ENCODE measurements at places on chromosomes 11 and 22. TPM values are rescaled to one million over a fixed set of nuclear protein-coding genes. Genes with fewer than 3 reads are reported as not detected.

The MRGPRE gene
- not detected for total RNA-seq

The P2RY6 gene
- 0.78 TPM for total RNA-seq

The ARHGAP42 gene
- 13.9 TPM for total RNA-seq

GRCh38 chr11:60790726-60791125 lies 5.6 kb downstream of the MS4A10 start:
- H3K27ac ChIP-seq, result no peak overlapping the region
- H3K36me3 ChIP-seq, result no peaks in the 10 kb centered on the region
- no peak for DNase-seq
- no peaks in the 10 kb centered on the region for H3K4me1 ChIP-seq

- H3K36me3 ChIP-seq, result no peaks in the 10 kb centered on the region
- H3K4me3 ChIP-seq, result peak overlapping the region; percentile 5
- peak overlapping the region; percentile 12 for H3K27ac ChIP-seq
- no peaks in the 10 kb centered on the region for H3K27me3 ChIP-seq
- DNase-seq, result peak; percentile 5
Measured at GRCh38 chr11:77082838-77083565, 16.2 kb downstream of the CAPN5 start.

DNA sequence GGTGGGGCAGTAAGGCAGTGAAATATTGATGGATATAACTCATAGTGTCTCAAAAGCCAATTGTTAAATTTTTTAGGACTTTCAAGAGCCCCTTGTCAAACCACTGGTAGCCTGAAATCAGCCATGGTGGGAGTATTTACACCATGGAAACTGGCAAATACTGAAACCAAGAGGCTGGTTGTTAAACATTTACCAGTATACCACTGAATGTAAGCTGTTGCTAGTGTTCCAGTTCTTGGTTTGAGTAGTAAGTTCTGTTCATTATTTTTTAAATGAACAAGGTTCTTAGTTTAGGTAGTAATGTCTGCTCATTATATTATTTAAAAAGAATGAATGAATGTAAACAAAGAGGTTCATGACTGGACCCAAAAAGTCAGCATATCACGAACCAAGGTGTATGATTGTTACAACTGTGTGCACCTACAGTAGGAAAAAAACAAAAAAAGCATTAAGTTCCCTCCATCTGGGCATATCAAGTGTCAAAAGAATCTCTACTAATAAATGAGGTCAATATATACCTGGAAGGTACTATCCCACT lies 4.5 kb upstream of the EIF3F start:
- peaks cover 5% of the 10 kb centered on the region for H3K4me1 ChIP-seq
- no peaks in the 10 kb centered on the region for H3K27me3 ChIP-seq
- no peak overlapping the region for H3K4me3 ChIP-seq
- H3K36me3 ChIP-seq, result no peaks in the 10 kb centered on the region
- H3K27ac ChIP-seq, result no peak overlapping the region

DNA sequence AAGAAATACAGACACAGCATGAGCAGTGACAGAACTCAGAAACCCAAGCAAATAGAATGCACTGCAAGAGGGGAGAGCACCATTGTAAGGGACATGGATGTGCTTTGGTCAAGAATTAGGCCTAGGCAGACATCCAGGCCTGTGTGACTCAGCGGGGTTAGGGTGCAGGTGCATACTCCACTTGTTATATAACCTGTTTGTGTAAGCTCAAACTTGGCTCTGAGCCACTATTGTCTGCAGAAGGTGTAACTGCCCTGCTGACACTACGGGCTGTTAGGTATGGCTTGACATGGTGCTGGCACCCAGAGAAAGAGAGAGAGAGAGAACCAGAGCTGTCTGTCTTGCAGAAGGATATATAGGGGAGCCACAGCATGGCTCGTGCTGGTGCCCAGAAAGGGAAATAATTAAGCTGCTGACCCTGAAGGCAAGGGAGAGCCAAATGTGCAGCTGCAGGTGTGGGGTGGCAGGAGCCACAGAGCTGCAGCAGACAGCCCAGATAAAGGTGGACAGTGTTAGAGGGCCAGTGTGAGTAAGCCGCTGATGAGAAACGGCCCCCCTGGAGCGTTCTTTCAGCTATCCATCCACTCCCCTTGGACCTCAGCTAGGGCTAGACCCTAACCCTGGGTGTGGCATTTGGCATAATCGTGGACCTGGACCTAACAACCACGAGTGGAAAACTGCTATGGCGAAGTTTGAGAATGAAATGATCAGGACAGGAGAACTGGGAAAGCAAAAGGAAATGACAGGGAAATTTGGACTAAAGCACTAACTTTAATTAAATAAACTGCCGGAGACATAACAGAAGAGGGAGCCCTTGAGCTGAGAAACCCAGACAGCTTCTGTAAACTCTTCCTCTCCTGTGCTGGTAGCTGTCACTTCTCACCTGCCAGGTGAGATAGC lies 253.0 kb upstream of the CCDC179 start:
- no peaks in the 10 kb centered on the region for H3K4me1 ChIP-seq
- DNase-seq, result no peak
- H3K27ac ChIP-seq, result no peak overlapping the region
- no peak overlapping the region for H3K4me3 ChIP-seq

DNA sequence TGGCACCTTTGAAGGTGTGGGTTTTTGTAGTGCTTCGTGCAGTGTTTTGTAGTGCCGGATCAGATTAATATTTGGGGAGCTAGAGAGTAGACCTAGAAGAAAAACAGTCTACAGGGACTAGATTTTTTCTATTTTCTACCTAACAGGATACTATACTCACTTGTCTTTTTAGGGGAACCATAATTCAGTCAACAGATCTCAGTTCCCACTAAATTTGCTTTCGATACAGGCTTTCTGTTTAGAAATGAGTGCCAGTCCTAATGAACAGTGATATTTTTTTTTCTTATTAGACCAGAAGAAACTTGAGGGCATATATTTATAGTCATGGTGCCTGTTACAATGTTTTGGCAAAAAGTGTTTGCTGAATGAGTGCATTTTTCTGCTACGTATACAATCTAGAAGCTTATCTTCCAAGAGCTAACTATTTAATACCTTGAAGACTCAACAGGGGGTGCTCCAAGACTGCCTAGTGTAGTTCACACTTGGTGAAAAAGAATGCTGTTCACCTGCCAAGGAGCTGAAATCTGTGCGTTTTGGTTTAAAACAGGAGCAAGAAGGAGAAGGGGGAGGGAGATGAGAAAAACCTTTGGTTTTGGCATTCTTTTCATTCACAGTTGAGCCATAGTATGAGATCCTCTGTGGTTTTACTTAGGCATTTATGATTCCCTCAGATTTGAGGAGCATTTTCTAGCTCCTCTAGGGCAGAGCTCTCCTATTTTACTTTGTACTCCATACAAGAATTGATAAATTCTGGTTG lies 44.9 kb upstream of the VSTM5 start:
- DNase-seq, result no peak
- no peaks in the 10 kb centered on the region for H3K36me3 ChIP-seq
- H3K27ac ChIP-seq, result no peak overlapping the region
- no peaks in the 10 kb centered on the region for H3K27me3 ChIP-seq

DNA sequence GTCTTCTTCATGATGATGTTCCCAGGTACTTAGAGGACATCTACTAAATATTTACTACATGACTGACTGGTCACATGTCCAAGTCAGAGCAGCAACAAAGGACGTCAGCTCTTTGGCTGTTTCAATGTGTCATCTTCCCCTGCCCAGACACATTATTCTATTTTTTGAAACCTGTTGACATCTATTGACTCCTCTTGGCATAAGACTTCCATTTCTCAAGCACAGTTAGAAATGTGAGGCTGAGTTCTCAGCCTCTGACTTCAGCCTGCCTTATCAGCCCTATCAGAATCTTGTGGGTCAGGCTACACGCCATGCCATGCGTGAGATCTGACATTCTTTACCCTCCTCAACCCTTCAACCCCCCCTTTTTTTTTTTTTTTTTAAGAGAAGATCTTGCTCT lies 63.8 kb downstream of the SC5D start:
- H3K36me3 ChIP-seq, result no peaks in the 10 kb centered on the region
- H3K27me3 ChIP-seq, result no peaks in the 10 kb centered on the region
- H3K27ac ChIP-seq, result no peak overlapping the region
- no peak for DNase-seq
- H3K4me1 ChIP-seq, result peaks cover 3% of the 10 kb centered on the region
- no peak overlapping the region for H3K4me3 ChIP-seq

DNA sequence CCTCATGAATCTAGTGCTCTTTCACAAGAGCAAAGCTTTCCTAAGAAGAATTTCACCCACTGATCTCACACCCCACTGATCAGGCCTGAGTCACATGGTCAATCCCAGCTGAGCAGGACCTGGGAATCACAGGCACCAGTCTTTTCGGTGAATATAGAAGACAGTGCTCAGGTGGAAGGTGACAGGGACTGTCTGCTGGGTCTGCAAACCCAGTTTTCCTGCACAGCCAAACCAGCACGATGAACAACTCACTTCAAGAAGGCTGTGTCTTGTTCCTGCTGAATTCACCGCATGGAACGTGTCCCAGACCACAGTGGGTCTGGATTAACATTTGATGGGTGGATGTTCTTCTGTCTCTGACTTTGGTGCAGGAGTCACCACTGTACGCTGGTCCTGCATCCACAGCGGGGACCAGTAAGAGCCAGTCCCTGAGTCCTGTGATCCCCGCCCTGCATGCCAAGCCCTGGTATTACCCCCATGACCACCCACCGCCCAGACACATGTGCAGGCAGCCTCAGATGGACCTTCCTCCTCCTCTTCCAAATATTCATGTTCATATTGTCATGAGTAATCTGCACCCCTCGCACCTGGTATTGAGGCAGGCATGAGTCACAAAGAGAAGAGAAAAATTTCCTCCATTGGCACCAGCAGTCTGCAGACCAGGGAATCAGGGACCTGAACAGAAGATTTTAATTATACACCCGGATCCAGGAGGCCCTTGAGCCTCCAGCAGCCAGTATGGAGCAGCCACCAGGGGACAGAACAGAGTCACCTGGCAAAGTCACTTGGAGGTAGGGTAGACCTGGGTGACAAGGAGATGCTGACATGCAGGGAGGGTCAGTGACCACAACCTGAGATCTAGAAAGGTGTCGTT lies 8.6 kb upstream of the IGLL5 start:
- no peak overlapping the region for H3K27ac ChIP-seq
- no peak overlapping the region for H3K4me3 ChIP-seq
- peaks cover 5% of the 10 kb centered on the region for H3K27me3 ChIP-seq
- no peaks in the 10 kb centered on the region for H3K4me1 ChIP-seq
- DNase-seq, result no peak
- H3K36me3 ChIP-seq, result no peaks in the 10 kb centered on the region

GRCh38 chr22:38444783-38445182 lies 10.2 kb downstream of the KCNJ4 start:
- no peak overlapping the region for H3K27ac ChIP-seq
- H3K4me1 ChIP-seq, result no peaks in the 10 kb centered on the region
- no peak for DNase-seq
- no peaks in the 10 kb centered on the region for H3K36me3 ChIP-seq

DNA sequence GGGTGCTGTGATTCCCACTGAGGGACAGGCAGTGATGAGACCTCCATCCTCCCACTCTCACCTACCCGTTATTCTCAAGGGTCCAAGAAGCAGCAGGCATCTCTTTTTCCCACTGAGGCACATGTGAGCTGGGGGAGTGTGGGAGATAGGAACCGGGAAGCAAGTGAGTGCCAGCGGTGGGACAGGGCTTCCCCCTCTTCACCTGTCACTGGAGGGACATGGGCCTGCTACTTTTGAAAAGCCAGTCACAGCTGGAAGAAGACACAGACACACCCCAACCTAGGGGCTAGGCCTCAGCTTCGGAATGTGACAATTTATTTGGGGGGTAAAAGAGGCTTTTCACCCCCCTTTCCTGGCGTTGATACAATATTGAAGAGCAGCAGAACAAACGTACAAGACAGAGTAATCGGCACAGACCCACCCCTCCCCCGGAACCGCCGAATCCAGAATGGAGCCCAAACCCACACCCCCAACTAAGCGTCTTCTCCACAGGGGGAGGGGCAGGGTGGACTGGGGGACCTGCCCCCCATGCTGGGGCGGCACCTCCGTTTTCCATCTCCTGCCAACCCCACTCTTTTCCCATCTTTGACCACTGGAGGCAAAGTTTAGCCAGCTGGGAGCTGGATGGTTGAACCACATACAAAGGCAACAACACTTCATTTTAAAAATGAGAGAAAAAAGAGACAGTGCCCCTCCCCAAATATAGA lies 10.7 kb downstream of the CBX6 start:
- no peaks in the 10 kb centered on the region for H3K36me3 ChIP-seq
- no peak overlapping the region for H3K4me3 ChIP-seq
- H3K4me1 ChIP-seq, result peaks cover 6% of the 10 kb centered on the region
- no peak for DNase-seq
- H3K27ac ChIP-seq, result no peak overlapping the region
- peaks cover 37% of the 10 kb centered on the region for H3K27me3 ChIP-seq

All from gastrocnemius medialis (tissue), 4 donors.